ENCODE measurements at places on chromosomes 5 and 9.

DNA sequence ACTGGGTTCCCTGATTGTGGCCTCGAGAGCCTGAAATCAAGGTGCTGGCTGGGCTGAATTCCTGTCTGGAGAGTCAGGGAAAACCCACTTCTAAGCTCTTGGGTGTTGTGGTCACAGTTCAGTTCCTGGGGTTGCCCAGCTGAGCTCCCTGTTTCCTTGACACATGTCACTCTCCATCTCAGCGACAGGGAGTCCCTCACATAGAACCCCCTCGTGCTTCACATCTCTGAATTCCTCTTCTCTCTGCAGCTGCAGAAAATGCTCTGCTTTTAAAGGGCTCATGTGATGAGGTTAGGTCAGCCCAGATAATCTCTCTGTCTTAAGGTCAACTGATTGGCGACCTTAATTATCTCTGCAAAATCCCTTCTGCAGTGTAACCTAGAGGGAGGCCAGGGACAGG is 53.5 kb upstream of the NFIL3 start:
- no peak for DNase-seq

DNA sequence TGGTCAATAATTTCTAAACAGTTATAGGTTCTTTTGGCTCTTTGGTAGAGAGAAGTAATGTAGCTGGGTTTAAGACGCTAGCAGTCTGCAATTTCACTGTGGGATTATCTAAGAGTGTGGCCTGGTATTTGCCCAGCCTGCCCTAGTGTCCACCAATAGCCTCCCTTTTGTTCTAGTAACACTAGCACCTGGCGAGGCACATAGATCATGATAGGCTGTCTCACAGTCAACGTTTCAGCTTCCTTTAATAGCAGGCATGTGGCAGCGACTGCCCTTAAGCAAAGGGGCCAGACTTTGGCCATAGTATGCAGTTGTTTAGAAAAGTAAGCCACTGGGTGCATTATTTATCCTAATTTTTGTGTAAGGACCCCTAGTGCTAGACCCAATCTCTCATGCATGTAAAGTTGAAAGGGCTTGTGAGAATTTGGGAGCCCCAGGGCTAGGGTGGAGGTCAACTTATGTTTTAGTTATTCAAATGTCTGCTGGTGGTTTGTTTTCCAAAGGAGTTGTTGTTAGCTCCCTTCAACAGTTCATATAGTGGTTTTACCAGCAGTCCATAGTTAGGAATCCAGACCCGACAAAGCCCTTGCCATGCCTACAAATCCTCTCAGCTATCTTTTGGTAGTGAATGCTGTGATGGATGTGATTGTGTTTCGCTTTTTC is 274.3 kb downstream of the HTR1A start:
- DNase-seq, result no peak

DNA sequence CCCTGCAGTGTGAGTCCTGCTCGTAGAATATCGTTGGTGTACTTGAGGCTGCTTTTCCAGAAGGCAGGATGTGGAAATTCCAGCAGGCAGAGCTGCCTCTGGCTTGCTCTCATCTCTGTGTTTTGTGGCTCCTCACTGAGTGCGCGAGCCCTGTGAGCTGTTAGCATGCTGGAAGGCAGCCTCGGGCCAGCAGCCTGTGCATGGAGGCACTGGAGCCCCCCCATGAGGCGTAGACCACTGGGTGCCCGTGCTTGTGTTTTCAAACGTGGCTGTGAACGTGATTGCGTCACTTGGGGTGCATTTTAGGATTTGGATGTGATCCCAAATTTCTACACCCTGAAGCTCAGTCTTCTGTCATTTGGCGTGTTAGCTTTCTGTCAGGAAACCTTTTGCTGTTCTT is 3.2 kb downstream of the WDR5 start:
- DNase-seq, result no peak

- no peak for DNase-seq
Measured at GRCh38 chr5:178832618-178833201, 27.0 kb upstream of the ZNF354B start.

DNA sequence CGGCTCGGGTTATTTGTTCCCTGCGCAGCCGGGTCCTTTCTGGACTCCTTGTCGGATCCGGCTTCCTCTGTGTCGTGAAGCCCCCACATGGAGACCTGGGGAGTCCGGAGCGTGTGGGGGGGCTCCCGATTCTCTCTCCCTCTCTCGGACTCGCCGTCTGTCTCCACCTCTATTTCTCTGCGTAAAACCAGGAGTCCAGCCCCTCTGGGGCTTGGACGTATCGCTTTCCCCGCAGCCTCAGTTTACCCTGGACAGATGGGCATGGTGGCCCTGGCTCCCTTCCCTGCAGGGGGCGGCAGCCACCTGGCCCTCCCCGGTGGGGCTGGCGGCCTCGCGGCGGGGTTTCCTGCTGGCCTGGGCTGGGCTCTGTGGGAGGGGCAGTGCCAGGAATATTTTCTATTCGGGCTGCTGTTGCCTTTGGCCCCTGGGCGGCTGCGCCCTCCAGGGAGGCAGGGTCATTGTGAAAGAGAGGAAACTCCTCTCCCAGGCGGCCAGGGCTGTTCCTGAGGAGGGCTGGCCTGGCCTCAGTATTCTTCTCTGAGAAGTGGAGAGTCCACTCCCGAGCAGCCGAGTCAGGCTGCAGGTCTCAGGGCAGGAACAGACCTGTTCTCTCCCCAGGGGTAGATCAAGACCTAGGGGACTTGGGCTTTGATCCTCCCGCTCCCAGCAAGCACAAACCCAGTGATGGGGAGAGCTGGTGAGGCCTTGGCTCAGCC is 665 bp downstream of the ASS1 start:
- DNase-seq, result no peak

Data from activated naive CD4-positive, alpha-beta T cell (primary cell).